Upper lobe of right lung (tissue), 1 donor: ENCODE measurements at places on chromosomes 3 and 15. TPM values are rescaled to one million over a fixed set of nuclear protein-coding genes. Genes with fewer than 3 reads are reported as not detected.
A peak's percentile ranks its signal among the peaks of the same experiment; 100 is the strongest.

DNA sequence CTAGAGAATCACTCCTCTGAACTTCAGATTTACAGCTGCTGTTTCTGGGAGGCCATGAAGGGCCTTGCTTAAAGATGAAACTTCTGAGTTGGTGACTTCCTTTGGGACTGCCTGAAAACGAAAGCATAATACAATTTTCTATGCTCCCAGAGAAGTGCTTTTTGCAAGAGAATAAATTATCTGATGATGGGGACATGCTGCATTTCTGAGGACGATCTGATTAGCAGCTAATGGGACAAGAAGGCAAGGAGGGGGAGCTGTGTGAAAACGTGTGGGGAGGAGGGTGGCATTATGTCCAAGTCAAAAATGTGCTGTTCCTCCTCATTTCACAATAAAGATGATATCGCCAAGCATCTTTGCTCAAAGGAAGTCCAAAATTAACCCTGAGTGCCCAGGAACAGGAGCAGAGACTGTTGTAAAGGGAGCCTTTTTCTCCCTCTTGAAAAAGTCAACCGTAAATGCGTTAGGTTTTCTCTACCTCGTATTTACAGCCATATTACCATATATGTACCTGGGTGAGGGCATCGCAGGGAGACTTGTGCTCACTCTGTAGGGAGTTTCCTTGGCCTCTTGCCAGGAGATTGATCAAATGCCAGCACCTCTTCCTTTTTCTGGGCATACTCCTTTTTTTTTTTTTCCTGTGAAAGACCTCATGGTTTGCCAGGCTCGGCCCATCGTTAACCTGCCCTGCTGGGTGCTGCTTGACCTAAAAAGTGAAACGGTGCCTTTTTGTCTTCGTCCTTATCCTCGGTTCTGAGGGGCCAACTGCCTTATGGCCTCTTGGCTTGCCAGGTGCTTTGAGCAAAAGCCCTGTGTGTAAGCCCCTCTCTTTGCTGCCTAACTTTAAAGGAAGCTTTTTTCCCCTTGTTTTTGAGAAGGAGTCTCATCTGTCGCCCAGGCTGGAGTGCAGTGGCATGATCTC, 11.5 kb downstream of the ITPR1 start:
- DNase-seq: no peak

GRCh38 chr15:40493089-40493840, 22.5 kb downstream of the CHST14 start:
- DNase-seq: no peak

DNA sequence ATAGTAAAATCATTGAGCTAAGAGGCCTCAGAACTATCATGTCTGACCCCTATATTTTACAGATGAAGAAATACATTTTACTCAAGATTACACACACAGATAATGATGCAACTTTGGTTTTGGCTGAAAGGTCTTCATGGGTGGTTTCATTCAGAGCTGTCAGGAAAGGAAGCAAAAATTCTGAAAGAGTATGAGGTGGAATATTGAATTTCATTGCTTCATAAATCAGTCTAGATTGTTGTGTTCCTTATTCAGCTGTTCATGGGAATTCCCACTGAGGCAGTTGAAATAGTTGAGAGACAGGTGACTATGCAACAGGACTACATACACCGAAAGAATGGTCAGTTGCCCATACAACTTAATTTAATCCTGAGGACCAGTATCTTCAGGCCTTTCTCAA, 39.4 kb downstream of the CD200 start:
- DNase-seq: no peak

DNA sequence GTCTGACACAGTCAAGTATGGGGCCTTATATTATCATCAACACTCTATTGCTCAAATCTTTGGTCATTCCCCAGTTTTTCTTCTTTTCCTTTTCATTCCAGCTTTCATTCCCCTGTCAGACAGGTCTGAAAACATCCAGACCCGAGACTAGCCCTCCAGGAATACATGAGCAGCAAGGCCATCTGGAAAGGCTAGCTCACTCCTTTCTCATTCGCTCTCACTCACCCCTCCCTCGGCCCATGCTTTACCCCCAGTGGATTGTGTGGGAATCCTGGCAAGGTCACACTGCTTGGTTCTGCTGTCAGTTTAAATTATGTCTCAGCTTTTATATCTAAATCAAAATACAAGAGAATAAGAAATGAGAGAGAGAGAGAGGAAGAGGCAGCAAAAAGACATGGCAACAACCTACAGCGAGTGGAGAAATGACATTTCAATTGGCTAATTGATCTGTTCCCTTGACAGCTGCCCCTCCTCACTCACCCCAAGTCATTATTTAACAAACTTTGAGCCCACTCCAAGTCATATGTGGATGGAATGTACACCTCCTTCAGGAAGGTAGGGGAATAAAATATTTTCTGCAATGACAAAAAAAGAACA, 962.2 kb downstream of the TUSC7 start:
- DNase-seq: no peak

DNA sequence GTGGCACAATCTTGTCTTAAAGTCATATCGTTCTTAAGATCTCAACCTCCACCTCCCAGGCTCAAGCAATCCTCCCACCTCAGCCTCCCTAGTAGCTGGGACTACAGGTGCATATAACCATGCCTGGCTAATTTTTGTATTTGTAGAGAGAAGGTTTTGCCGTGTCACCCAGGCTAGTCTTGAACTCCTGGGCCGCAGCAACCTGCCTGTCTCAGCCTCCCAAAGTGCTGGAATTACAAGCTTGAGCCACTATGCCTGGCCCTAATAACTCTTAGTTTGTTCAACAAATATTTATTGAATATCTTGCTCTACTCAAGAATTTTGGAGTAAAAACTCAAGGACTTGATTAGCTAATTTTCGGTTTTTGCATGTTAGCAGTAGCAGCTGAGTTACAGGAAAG, 19.4 kb upstream of the EDEM1 start:
- no peak for DNase-seq

DNA sequence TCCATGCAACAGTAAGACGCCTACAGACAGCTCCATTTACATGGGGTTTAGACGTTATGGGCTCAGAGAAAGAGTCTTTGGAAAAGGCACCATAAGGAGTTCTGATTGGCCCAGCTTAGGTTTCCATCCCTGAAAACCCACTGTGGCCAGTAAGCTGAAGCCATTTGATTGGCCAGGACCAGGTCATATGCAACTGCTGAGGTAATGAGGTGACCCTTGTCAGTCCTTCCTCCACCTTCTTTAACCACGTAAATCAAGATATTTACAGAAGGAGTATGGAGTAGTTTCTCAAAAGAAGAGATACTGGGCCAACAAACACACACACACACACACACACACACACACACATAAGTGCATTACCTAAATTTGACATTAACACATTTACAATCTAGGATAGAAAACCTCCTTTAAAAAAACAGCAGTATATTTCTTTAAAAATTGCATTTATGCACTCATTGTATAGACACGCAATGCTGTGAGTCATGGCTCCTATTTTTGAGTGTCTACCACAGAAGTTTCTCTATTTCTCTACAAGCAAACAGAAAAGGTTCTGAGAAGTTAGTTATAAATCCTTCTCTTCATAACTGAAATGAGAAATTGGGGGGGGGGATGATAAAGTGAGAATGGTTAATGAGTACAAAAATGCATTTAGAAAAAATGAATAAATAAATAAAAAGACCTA, 16.3 kb upstream of the MB21D2 start:
- DNase-seq: no peak

DNA sequence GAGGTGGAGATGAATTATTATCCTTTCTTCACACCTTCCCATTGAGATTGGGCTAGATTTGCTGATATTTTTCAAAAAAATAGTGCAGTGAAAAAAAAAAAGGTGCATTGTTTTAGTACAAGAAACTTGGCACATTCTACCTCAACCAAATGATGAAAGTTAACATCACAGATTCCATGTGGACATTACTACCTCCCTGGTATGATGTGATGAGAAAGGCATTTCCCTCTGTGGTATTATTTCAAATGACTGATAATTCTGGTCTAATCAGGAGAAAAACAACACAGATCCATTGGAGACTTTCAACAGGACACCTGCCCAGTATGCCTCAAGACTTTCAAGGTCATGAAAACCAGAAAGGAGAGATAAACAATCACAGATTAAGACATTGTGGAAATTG, 313.4 kb downstream of the BCHE start:
- no peak for DNase-seq

DNA sequence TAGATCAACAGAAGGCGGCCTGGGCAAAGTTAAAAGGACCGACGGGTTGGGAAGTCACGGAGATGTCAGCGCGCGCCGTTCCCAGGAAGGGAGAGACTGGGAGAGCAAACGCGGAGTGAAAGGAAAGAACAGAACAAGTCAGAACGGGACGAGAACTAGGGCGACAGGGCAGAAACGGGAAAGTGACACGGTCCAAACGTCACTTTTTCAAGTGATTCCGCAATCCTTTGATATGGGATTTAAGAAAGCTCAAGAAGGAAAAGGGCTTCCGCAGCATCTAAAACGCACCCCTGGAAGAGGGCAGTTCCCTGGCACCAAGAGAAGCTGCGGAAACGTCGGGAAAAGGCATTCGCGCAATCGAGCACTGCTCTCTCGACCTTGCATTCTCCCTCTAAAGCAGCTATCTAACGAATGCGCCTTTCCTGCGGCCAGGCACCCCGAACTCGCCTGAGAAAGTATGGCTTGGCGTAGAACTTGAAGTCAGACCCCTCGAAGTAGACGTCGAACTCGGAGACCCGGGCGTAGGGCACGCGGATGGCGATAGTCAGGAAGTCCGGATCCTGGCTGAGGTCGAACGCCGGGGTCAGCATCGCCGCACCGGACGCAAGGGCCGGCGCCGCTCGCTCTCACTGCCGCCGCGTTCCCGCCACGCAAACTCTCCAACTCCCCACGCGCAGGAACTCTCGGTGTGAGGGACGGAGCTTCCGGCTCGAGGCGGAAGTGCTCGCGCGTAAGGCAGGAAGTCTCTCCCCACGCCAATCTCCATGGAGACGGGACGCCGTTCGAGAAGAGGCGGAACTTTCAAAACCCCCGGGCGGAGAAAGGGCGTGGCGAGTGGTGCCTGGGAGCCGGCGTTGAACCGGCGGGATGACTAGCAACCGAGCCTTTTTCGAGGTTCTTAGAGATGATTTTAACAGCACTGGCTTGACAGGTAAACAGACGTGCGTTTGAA, at the start of gene SHQ1:
TSS of gene SHQ1 (minus strand) at position 695 of the 952 bp plus-strand sequence. CDS start at position 590, 105 bp downstream.
- peak; percentile 97 for DNase-seq

GRCh38 chr3:157755233-157755632, 252.0 kb upstream of the VEPH1 start:
- no peak for DNase-seq

The SCG3 gene
- 0.17 TPM for total RNA-seq

The C3orf22 gene
- not detected for total RNA-seq

The RTP1 gene
- total RNA-seq: not detected
